ENCODE measurements at places on chromosomes 4 and X.

GRCh38 chr4:14053291-14053690, 425.8 kb upstream of the BOD1L1 start:
- no peak for DNase-seq

DNA sequence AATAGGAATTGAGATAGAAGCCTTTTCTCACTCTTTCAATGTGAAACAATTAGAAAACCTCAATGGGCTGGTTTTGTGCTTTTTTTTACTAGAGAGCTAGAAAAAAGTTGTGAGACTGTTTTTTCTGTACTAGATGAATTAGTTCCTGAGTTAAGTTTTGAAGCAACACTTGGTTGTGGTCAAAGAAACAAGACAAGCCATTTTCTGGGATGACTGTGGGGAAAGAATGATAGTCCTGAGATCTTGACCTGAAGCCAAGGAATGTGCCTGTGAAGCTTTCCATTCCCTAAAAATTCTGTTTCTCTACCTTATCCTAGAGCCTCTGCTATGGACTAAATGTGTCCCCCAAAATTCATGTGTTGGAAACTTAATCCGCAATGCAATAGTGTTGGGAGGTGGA, 157.8 kb upstream of the TLL1 start:
- DNase-seq = no peak

GRCh38 chr4:29199485-29199884, 1520.7 kb upstream of the PCDH7 start:
- DNase-seq = no peak

- DNase-seq = no peak
Observed at GRCh38 chr4:155566354-155566753, 100.3 kb upstream of the GUCY1A1 start.

- DNase-seq = no peak
Observed at GRCh38 chr4:108611365-108611764, 9.0 kb upstream of the RPL34 start.
